CD4-positive, alpha-beta T cell treated with Interferon gamma for 1 hour (primary cell): ENCODE measurements at places on chromosomes 7 and 10.

DNA sequence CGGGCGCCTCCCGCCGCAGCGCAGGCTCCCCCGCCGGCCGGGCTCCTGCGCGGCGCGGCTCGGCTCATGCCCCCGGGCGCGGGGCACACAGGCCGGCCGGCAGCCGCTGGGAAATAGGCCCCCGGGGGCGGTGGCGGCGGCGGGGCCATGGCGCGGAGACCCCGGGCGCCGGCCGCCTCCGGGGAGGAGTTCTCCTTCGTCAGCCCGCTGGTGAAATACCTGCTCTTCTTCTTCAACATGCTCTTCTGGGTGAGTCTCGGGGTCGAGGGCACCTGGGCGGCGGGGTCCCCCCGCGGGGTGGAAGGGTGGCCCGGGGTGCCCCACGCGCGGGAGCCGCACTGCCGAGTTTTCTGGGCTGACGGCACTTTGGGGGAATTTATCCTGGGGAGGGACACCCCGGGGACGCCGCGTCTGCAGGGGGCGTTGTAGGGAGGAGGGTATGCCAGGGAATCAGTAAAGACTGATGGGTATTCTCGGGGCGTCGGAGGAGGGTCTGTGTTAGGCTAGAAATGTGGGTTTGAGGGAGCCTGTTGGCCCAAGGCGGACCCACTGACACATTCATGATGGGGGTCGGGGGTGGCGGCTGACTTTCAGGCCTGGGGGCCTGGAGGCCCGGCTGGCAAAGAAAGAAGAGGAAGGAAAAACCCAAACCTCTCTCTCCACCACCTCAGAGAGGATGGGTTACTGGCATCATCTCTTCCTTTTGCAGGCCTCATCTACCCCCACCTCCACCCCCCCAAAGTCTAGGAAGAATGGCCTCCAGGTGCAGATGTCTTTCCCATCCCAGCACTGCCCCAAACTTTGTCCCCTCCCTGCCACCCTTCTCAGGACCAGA is 544 bp downstream of the TSPAN33 start:
- peak; percentile 16 for DNase-seq

GRCh38 chr7:26862834-26863233 is 1.6 kb downstream of the SKAP2 start:
- no peak for DNase-seq

GRCh38 chr7:15399441-15399840 is 162.4 kb downstream of the AGMO start:
- DNase-seq, result no peak

DNA sequence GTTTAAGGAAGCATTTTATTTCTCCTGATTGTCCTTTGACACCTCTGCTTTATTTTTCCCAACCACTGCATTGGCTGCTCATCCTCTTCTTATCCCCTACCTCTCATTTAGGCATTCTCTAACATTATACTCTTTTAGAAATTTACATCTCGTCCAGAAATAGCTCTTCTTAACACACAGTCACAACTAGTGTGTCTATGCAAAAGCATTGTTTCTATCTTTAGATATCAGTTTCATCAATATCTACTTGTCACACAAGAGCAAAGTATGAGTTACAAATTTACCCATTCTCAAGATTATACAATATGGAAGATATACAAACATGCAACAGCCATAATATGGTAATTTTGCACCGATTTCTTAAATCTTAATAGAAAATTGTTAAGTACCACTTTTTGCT is 35.7 kb upstream of the MDFIC start:
- DNase-seq, result no peak

DNA sequence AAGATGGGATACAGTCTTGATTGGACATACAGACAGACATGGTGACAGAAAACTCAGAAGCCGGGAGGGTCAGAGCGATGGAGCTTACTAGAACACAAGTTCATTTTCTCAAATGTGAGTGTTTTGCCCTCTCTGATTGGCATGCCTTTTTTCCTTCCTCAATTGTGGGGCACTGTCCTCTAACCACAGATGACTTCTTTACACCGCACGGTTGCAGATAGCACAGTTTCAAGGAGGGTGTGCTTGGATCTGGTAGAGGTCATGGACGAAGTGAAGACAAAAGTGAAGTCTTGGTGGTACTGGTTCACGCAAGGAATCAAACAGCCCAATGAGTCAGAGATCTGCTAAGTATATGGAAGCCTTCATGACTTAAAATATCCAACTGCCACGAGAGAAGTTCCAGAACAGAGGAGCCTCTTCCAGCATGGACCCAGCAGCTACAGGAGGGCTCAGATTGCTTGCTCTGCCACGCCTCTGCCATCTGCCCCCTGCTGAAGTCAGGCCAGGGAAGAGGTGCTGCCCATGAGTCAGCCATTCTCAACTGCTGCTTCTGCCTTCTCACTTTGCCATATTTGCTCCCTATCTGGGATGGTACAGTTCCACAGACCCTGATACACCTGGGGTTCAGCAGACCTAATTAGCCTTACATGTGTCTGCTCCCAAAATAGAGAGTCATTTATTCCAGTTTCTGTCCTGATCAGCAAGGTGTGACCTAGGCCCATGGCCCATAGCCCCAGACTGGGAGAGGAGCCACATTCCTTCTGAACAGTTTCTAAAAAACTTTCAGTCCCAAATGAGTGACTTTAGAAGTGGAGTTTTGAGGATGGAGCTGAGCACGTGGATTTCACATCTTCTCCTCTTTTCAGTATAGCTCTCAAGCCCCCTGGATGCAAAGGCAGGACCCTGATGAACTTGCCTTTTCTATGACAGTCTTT is 413.8 kb downstream of the KCNMA1 start:
- no peak for DNase-seq

DNA sequence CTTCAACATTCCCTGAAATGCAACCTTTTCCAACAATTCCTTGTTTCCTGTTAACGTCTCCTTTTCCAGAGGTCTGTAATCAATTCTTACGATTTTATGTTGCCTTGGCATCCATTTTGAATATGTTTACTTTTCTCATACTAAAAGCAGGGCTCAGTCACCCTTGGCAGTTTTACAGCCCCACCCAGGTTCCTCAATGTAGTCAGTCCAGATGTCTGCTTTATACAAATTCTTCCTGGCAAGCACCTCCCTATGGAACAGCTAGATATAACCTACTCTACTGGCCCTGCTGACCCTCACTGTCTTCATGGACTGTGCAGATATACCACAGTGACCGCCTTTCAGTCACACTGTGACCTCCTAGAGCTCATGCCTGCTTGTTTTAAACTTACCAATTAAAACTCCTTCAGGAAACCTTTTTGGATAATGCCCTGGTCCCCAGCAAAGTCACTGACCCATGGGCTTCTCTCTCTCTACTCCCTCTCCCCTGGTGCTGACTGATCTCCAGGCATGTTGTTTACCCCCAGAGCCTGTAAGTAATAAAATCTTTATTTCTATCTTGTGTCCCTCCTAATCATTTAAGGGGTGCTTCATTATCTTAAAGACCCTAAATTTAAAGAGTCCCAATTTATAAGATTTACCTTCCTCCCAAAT is 147.1 kb upstream of the STEAP1 start:
- no peak for DNase-seq

- DNase-seq, result no peak
Observed at GRCh38 chr7:106129291-106129690, 17.2 kb upstream of the SYPL1 start.

GRCh38 chr10:22791665-22792064 is 77.3 kb upstream of the PIP4K2A start:
- no peak for DNase-seq

DNA sequence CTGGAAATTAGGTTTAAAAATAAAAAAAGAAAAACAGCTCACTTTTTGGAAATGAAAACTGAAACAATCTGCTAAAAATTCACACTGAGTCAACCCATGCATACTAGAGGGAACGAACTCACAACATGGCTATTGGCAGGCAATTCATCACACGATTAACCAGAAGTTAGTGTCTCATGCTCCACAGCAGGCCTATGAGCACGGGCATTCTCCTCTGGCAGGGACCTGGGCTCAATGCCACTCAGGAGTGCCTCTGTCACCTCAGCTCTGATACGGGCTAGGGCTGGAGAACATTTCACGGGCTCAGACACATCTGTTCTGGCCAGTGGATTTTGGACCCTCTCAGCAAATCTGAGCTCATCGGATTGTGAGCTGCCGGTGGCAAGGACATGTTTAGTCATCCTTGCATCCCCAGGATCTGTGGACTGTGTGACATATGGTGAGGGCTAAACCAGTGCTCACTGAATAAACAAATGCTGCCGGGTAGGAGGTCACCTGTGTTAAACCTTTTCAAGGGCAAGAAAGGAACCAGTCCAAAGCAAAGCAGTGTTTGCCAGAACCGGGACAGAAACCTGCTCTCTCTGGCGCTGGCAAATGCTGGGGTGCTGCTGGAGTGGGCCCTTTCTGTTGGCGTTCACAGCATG is 40.1 kb downstream of the POLR3A start:
- DNase-seq, result no peak

- DNase-seq, result no peak
Observed at GRCh38 chr10:52400562-52400961, 86.5 kb downstream of the DKK1 start.

- no peak for DNase-seq
Observed at GRCh38 chr10:50400694-50401093, 149.4 kb upstream of the ASAH2 start.

- DNase-seq, result no peak
Observed at GRCh38 chr10:50990568-50991455, 83.5 kb upstream of the PRKG1 start.

DNA sequence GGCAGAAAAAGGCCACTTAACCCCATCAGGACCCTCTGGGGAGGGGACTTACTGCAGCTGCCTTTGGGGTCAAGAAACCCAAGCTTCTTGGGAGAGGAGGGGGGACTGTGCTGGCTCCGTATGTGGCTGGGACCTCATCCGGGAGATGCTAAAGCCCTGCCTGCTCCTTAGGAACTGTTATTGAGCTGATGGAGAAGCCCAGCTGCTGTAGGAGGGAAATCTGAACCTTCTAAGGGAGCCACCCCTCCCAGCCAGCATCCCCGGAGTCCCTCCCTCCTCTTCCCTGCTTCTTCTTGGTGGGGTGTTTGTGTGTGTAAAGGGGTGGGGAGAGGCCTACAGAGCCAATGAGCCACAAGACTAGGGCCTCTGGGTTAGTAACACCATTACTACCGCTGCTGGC is 8.2 kb downstream of the KCNIP2 start:
- DNase-seq, result no peak

DNA sequence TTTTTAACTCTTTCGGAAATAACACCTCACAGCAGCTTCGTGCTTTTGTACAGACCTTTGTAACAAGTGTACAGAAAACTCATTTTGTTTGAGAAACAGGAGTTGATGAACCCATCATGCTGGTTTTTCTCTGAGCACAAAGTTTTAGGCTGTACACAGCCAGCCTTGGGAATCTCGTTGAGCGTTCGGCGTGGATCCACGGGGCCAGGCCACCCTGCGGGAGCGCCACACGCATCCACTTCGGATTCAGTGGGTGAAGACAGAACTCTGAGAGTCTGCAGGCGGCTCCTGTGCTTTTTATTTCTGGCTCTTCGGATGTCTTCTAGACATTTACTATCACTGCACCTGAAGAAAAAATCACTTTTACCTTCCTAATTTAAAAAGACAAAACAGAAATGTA is 131.2 kb downstream of the SMURF1 start:
- no peak for DNase-seq

GRCh38 chr7:74269757-74270277 is 15.6 kb upstream of the RFC2 start:
- DNase-seq, result peak; percentile 52

DNA sequence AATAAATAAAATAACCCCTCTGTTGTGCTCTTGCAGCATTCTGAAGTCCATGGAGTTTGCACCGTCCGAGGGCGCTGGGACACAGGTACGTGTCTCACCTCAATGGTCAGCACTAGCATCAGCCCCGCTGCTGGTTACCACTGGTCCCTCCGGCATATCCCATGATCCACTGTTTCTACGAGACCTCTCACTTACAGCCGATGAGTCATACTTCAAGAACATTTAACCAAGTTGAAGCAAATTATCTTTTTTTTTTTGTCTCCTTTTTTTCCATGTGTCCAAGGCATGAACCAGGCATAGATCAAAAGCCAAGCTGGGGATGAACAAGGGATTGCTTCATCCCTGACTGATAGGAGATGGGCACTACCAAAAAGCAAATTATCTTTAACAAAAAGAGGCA is 92.9 kb upstream of the SH2B2 start:
- DNase-seq, result no peak

DNA sequence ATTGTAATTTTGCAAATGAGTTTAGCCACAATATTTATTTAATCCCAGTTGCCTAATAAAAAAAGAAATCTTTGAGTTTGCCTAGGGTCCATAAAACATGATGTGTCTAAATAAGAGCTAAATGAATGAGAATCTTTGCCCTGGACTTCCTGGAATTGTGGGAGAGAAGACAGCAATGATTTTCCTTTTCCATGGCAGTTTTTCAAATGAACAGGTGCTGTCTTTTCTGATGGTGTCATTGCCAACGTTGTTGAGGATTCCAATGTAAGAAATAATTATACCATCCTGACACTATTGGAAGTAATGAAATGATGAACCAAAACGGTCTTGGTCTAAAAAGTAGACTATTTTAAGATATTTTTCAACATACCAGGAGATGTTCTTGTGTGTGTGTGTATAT is 984.7 kb upstream of the CELF2 start:
- DNase-seq, result no peak

GRCh38 chr7:70710011-70710480 is 421.9 kb upstream of the GALNT17 start:
- no peak for DNase-seq

DNA sequence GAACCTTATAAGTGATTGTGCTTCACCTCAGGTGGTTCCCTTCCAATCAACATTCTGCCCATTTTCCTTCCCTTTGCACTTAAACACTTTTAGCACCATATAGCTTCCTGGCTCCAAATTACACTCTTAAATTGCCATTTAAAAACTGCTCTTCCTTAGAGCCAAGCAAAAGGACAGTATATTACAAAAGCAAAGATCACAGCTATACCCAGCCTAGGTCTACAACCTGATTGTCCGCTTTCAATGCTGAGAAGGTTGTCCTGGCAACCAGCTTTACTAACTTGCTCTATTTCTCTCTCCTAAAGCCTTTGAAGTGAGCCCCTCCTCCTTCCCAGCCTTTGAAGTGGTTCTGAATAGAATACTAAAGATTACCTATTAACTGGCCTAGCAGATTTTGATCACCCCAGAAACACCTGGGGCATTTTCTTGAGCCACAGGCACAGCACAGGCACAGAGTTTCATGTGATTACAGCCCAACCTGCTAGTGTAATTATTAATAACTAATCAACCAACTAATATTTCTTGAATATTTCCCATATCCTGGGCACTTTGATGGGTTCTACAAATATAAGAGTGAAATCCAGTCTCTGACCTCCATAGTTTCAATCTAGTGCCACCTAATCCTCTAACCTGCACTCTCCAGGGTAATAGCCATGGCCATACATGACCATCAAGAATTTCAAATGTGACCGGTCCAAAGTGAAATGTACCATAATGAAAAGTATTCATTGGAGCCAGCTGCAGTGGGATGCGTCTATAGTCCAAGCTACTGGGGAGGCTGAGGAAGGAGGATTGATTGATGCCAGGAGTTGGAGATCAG is 63.6 kb upstream of the TRIM24 start:
- no peak for DNase-seq
